Mammary epithelial cell (primary cell): ENCODE measurements at places on chromosomes 6 and 20.

DNA sequence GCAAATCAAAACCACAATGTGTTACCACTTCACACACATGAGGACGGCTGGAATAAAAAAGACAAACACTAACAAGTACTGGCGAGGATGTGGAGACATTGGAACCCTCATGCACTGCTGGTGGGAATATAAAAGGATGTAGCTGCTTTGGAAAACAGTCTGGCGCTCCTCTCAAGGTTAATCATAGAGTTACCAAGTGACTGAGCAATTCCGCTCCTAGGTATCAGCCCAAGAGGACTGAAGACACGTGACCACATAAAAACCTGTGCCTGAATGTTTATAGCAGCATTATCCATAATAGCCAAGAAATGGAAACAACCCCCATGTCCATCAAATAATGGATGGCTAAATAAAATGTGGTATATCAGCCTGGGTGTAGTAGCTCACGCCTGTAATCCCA lies 45.0 kb downstream of the VSTM2L start:
- no peak for DNase-seq

DNA sequence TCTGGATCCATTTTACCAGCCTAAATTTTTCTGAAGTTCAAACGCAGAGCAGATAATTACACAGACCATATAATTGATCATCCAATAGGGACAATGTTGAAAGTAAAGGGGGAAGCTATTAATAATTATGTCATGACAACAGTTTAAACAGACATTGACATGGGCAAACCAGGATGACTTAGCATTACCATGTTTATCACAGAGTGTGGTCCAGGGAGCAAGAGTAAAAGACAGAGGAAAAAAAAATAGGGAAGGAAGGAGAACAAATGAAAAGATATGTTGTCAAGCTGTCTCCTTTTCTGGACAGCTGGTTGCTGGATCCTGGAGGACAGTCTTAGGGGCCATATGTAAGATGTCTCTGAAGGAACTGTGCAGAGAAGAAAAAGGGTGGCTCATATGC lies 69.4 kb upstream of the FBXL4 start:
- no peak for DNase-seq

GRCh38 chr6:26280407-26280806 lies 84.6 kb upstream of the BTN3A2 start:
- no peak for DNase-seq

DNA sequence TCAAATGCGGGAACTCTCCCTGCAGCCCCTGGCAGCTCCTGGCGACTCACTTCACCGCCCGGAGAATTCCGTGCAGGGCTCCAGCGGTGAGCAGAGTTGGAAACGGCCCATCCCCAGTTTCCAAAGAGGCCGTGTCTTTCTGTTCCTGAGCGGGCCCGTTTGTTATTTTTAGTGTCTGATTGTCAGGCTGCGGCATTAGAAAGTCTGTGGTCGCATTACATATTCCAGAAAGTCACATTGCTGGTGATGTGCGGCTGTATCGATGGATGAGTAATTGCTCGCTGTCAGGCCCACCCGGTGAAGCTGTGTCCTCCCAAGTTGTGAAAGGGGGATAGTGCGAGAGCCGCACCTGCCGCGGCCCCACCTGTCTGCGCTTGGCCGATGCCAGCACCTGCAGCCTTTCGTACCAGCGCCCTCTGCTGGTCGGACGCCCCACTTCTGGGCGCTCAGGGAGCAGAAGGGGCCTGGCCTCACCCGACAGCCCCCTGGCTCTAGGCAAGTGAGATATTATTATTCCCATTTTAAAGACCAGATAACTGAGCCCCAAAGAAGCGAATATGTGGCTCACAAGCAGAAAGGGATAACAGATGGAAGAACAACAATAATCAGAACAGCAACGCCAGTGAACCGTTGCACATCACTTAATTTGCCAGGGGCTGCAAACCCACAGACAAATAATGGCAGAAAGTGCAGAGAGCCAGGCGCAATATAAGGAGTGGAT lies 244.9 kb downstream of the TSHZ2 start:
- peak; percentile 37 for DNase-seq

DNA sequence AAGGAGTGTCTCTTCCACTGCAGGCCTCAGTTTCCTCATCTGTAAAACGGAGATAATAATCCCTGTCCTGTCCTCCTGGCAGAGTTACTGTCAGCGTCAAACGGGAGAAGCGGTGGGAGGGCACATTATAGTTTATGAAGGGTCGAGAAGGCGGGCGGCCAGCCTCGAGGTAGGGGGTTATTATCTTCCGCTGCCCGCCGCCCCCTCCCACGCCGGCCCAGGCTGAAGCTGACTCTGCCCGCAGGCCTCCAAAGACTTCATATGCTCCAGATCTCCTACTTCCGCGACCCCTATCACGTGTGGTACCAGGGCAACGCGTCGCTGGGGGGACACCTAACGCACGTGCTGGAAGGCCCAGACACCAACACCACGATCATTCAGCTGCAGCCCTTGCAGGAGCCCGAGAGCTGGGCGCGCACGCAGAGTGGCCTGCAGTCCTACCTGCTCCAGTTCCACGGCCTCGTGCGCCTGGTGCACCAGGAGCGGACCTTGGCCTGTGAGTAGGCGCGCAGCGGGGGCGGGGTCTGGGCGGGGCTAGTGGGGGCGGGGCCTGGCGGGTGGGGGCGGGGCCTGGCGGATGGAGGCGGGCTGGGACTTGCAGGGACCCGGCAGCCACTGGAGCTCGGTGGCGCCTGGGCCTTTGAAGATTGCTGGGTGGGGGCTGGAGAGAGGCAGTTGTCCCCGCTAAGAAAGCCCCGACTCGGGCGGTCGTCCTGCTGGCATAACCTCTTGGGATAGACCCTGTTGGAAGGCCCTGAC lies 2.8 kb downstream of the PROCR start:
- no peak for DNase-seq

- DNase-seq, result no peak
Measured at GRCh38 chr20:38429301-38429700, 5.8 kb downstream of the SNHG17 start.

DNA sequence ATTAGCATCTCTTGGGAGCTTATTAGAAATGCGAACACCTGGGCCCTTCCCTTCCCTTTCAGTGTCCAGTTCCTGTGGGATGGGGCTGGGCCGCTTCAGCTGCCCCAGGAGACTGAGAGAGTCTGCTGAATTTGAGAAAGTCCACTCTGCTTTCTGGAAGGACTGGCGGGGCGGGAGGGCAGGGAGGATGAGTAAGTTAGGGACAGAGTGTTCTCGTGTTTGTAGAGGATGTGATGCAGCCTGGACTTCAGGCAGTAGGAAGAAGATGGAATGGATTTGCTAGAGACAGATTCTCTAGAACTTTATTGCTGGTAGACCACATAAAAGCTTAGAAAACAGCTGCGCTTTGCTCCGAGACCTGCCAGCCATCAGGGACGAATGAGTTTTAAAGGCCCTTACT lies 1.1 kb upstream of the TULP4 start:
- DNase-seq, result no peak

DNA sequence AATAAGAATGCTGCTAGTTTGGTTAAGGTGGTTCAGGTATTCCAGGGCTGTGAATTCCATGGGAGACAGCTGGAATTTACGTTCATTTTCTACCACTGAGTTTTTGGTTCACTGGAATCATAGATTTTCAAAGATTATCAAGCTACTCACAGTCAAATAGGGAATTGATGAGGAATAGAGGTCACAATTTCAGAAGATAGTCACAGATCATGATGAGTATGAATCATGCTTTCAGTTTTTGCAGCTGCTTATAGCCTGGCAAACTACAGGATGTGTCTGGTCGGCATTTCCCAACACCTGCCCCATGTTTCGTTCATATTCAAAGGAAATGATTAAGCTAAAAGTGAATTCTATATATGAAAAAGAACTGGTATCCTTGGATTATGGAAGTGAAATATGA lies 58.7 kb downstream of the BCKDHB start:
- peak; percentile 85 for DNase-seq

DNA sequence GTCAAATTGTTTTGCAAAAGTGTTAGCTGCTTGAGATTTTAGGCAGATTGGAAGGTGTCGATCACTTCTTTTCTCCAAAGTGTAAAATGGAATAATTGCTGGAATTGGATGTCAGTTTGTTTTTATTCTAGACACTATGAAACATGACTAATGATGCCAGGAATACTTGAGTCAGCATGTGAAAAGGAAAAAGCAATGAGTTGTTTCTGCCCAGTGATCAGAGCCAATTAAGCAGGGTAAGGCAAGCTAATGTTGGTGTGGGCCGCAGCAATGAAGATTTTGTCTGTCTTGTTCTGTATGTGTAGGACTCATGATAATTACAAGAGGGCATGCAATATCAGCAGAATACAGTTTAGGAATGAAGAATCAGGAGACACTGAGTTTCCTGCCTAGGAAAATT lies 110.3 kb downstream of the CARMIL1 start:
- DNase-seq, result peak; percentile 72

DNA sequence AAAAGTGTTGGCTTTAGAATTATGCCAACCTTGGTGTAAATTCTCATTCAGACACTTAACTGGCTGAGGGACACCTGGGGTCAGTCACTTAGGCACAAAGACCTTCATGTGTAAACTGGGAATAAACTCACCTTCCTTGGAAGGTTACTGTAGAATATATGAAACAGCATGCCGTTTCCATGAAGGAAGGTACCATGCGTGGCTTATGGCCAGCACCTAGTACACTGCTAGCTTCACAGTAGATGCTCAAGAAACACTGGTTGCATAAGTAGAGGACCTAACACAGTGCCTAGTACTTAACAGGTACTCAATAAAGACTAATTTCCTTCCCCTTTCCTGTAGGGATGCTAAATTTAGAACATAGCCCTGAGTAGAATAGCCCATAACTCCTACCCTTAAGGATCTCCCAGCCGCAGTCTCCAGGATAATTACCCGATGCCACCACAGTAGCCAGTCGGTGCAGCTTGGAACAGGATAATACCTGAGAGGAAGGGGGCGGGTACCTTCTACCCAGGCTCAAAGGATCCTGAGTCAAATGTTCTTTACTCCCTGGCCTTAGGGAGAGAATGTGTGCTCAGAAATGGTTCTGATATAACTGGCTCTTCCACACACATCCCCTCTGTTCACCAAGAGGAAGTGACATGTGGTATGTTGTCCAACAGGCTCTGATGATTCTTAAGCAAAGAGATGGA lies 3.6 kb downstream of the BCL2L1 start:
- peak; percentile 85 for DNase-seq

- no peak for DNase-seq
Measured at GRCh38 chr6:54893818-54894217, 47.2 kb downstream of the FAM83B start.

GRCh38 chr20:36543184-36544133 lies 2.1 kb downstream of the MYL9 start:
- no peak for DNase-seq

DNA sequence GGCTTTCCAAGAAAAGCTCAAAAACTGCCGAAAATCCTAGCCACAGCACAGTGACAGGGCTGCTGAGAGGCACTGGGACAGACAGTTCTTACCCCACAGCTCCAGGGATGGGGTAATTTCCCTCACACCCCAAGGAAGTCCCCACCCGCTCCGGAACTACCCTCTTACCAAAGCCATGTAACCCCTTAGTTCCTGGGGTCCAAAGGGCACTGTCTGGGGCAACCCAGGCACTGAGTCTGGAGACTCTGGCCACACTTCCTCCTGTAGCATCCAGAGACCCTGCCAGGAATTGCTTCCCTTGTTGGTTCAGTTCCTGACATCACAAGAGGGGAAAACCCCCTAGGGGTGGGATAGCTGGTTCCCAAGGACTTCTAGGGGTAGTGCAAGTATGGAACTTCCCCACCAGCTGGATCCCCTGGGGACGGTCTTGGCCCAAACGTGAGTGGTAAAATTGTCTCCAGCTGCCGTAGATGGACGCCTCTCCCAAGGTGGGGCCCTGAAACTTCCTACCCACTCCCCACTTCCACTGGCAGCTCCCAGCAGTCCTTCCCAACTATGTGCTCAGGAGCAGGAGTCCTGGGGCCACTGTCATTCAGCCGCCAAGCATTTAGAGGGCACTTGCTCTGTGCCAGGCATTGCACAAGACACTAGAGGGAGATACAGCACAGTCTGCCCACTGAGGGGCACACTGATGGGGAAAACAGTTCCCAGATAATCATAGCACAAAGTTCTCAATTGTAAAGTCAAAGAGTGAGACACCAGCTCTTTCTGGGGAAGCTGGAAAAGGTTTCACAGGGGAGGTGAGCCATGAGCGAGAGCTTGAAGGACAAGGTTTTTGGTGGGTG lies 17.2 kb upstream of the HCK start:
- no peak for DNase-seq

DNA sequence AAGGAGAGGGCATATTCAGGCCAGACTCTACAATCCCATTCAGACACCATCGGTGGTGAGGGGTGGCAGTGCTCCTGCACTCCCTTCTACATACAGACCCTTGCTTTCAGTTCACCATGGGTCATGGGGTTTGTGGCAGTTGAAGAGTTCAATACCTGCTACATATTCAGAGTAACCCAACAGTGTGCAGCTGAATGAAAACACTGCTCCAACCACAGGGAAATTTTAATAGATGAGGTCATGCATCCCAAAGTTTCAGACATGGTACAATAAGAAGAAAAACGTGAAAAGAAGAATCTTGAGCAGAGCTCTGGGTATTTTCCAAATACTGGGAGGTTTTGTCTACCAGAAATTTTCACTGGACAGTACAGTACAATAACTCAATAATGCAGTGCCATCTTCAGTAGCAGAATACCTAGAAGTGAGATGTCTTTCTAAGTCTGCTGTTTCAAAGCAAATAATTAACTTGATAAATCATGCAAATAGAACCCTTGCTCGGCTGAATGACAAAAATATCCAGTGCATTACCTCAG lies 162.1 kb downstream of the PTPRK start:
- peak; percentile 8 for DNase-seq

GRCh38 chr6:31270788-31271640 lies 878 bp downstream of the HLA-C start:
- peak; percentile 63 for DNase-seq

DNA sequence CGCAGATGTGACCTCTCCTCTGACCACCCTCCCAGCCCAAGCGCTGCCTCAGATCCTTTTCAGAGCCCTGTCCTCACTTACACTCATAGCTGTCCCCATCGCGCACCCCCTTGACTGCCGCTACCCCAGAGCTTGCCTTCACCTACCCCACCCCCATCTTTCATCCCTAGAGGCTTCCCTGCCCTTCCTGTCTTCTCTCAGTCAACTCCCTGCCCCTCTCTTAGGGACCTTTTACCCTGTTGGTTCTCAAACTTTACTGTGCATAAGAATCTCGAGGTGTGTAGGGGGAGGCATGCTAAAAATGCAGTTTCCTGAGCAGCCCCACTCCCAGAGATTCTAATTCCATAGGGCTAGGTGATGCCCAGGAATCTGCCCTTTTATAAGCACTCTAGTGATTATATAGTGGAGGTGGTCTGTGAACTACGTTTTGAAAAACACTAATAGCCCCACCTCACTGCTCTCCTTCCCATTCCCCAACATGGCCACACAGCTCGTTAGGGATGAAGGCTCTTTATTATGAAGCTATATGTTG lies 725 bp downstream of the TM9SF4 start:
- no peak for DNase-seq

- DNase-seq, result no peak
Measured at GRCh38 chr6:25692472-25692871, 40.5 kb downstream of the SCGN start.

DNA sequence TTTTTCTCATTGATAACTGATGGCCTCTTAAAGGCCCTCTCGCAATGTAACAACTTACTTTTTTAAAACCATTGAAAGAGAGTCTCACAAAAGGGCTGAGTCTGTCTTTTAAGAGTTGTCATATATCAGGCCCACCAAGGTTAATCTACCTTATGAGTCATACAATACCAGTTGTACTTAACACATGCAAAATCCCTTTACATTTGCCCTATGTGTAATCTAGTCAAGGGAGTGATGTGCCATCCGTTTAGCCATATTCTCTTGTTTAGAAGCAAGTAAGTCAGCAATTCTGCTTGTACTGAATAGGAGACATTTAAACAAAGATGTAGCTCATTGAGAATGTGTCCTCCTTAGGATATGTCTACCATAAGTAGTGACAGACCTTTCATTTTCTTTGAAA lies 143.7 kb downstream of the TENT5A start:
- no peak for DNase-seq
